Aorta (tissue), 5 donors: ENCODE measurements at places on chromosomes 4 and X.

GRCh38 chr4:85393201-85393600 lies 81.7 kb upstream of the ARHGAP24 start:
- DNase-seq = no peak

DNA sequence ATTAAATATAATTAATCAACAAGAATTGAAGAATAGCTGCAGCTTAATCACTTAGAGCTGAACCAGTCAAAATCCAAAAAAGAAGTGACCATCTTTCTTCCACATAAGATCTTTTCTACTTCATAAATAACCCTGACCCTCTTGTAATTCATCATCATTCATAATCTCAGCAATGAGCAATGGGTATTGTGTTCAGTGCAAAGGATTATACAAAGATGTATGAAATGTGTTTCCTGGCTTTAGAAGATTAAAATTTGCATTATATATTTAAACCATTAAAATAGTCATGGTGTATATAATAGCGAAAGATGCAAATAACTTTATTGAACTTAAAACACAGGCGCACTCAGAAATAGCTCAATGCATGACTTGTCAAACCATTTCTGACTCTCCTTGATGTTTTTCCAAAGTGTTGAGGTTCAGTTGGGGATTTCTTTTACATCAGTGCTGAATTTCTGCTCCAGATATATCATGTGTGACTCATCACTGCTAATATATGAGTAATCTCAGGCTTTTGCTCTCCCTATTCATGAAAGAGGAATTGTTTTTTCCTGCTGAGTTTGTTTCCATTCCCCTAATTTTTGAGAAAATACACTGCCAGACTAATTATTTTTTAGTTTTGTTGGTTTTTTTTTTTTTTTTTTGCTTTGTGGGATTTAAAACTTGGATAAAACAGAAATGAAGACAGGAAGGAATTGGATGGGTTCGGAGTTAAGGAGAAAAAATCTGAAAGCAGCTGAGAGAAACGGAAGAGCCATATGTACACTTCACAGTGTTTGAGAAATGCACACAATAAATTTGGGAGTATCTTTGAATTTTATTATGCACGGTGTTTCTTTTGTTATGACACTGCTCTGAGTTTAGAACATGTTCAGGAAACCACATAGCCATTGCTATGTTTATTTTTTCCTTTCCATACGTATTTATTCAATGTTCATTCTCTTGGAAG lies 290.1 kb upstream of the PCDH7 start:
- DNase-seq = no peak

DNA sequence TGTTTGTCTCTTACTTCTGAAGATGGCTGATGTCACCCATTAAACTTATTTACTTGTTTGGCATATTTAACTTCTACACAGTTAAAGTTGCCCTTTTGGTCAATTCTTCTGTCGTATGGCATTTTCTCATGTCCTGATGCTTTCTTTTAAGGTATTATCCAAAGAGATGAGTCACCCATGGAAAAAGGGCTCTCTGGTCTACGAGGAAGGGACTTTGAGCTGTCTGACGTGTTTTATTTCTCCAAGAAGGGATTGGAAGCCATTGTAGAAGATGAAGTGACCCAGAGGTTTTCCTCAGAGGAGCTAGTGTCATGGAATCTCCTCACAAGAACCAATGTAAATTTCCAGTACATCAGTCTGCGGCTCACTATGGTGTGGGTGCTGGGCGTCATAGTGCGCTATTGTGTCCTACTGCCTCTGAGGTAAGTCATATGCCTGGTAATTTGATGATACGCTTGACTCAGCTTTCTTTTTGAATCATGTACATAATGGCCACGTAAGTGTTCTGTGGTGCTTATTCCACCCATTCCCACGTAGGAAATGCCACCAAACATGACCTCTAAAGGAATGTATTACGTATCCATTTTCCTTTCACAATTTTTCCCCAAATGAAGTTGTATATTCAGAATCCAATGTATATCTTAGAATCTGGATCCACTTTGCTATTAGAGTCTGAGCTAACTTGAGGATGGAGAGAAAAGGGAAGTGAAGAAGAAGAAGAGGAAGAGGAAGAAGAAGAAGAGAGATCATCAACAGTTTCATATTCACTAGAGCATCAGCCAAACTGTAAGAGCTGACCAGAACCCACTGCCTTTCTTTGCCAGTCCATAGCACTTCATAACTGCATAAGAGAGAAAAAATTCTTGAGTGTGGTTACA lies 45.7 kb downstream of the GPAT3 start:
- no peak for DNase-seq

DNA sequence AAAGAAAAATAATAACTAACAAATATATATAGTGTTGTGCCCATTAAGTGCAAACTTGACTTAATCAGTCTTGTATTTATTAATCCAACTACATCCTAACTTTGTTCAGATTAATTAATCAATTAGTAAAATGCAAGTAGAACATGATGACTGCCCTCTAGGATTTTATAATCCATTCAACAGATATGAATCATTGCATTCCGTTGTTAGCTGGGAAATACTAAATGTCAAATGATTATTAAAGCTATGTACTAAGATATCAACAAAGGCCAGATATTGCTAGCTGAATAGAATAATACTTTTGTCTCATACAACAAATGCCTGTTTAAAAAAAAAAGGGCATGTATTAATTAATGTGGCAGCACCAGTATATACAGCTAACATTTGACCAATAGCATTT lies 1366.3 kb downstream of the STIM2 start:
- DNase-seq = no peak

DNA sequence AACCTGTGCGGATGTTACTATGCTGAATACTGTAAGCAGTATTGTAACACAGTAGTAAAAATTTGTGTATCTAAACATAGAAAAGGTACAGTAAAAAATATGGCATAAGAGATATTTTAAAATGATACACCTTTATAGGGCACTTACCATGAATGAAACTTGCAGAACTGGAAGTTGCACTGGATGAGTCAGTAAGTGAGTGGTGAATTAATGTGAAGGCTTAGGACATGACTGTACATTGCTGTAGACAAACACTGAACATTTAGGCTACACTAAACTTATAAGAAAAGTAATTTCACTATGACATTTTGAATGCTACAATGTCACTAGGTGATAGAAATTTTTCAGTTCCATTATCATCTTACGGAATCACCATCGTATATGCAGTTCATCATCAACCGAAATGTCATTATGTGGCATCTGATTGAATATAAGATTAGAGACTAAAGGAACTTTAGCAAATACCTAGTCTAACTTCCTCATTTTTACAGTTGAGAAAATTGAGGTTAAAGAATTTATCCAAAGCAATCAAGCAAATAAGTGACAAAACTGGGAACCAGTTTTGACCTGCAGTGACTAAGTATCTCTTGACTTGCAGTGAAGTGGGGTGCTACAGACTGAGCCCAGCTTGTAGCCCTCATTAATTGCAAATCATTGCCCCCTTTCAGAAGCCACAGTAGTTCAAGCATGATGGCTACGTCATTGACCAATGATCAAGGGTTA lies 55.3 kb downstream of the EGF start:
- DNase-seq = no peak

GRCh38 chrX:131614241-131614640 lies 70.4 kb downstream of the OR13H1 start:
- no peak for DNase-seq

DNA sequence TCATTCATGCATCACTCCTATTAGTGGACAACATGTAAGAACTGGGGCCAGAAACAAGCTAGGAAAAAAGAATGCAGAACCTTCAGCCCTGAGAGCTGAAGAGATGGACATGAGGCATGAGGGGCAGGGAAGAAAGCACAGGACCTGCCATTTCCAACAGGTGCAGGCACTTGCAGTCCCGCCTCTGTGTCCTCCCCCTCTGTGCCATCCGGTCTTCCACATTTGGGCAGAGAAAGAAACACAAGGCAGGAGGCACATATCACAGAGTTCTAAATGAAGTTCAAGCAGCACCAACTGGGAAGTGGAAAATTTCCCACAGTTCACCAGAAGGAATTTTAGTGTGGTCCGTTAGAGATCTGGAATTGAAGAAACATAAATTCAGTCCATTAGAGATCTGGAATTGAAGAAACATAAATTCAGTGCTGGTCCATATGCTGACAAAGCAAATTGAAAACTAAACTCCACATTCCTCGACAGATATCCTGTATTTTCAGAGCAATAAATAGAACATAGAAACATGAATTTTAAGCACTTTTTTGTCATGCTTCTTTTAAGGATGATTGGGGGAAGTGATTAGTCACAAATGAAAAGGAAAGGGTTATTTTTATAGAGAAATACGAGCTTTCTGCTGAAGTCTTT lies 57.2 kb upstream of the DAPP1 start:
- DNase-seq = no peak

DNA sequence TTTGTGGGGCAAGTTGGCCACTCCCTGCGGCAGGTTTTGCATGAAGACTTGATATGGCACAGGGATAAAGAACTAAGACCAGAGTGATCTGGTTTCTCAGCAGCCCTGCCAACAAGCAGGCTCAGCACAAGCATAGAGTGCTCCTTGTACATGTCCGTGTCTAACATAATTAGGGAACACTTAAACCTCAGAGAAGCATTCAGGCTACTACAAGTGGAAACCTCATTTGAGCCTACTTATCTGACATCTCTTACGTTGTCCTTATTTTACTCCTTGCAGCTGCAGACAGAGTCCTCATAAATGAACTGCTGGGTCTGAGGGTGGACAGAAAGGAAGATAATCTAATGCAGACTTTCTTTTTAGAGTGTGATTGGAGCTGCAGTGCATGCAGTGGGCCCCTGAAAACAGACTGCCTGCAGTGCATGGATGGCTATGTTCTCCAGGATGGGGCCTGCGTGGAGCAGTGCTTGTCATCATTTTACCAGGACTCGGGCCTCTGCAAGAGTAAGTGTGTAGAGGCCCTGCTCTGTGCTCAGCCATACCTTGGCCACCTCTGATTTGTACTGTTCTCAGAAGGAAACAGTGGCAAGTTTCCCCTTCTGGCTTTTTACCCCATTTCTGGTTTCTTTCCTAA lies 179.1 kb upstream of the ANXA3 start:
- no peak for DNase-seq

- DNase-seq = no peak
These were observed 16.2 kb upstream of the TSPAN5 start for GRCh38 chr4:98674404-98675173.

DNA sequence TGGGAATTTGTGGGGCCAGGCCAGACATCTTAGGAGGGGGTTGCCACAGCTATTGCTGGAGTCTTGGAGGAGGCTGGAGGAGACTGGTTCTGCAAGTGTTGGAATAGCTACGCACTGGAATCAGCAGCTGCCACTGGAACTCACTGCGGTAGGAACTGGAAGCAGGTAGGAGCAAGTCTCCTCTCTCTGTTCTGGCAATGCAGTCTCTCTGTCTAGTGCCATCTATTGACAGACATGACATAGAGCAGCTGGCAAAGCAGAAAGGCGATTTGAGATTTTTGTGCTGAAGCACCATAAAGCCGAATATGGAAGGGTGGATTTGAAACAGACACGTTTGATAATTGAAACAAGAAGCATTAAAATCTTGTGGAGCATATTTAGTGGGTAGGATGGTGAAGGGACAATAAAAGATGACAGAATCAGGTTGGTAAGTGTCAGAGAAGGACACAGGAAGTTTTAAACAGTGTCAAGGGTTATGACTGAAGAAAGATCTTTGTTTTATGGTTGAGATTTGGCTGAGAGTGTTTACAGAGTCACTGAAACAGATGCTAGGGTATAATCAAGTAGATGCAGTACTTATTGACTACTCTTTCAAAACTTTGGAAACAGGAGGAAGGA lies 23.5 kb upstream of the SYNPO2 start:
- DNase-seq = no peak

GRCh38 chrX:18894156-18894555 lies 89.8 kb downstream of the PHKA2 start:
- peak; percentile 33 for DNase-seq

DNA sequence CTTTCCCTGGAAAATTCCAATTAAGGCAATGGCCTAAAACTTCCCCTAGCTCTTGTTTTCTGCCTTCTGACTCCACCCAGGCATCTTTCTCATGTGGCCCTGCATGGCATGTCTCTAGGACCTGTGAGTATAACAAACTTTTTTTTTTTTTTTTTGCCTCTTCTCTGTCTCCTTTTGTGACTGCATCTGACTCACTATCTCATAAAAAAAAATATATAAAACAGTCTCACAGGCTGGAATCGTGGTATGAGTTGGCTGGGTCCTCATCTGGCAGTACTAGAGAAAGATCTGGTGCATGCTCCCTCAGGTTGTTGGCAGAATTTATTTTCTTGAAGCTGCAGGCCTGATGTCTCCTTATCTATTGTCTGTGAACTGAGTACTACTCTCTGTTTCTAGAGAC lies 313.9 kb downstream of the TECRL start:
- no peak for DNase-seq

DNA sequence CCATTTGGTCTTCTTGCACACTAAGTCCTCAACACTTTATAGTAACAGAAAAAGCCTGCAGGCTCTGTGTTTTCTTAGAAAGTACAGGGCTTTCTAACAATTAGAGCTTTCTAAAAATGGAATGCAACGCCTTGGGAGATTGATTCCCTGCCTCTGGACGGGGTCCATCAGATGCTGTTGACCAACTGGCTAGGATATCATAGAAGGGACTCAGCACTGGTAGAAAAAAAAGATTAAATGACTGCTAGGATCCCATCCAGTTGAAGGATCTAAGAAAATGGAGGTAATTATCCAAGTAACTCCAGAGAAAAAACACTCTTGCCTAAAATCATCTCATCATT lies 39.5 kb downstream of the USP46 start:
- DNase-seq = no peak

DNA sequence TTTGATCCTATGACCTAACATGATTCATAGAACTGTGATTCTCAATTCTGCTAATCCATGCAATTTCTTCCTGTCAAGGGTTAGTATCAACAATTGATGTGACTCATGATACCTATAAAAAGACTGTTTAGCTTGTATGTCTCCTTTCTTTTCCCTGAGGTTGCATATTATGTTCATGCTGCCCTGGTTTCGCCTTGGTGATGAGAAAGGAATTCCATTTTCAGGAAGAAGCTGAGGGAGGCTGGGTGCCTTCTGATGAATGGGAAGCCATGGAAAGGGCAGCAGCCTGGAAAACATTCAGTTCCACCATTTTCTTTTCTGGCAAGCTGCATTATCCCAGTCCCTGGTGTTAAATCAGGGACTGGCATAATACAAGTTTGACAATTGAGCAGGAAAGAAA lies 976.5 kb downstream of the RPA4 start:
- DNase-seq = no peak

DNA sequence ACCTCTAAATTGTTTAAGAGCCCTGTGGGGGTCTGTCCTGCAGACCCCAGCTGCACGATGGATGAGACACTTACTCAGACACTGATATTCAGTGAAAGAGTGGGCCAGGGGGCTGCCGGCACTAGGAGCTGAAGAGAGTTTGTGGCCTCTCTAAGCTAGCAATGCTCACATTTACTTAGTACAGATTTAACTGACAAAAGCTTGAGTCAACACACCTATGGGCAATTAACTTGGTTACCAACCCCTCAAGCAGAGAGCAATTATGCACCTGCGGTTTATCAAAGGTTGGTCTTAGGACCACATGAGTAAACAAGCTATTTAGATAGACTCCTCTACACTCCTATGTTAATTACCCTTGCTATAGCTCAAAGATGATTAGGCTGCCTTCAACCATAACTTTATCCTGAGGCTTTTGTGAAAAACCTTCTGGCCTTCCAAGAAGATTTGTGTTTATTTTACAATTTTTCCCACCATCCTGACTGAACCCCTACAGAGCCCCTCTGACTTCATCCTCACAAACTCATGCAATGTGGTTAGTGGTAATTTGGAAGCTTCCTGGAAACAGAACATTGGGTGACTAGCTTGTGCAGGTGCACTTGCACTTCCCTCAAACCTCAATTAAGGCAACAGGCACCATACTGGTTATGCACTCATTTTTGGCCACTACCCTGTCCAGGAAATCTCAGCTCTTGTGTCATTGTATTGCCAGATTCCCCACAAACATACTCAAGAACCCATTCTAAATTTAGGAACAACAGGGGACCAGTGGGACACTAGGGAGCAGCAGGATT lies 234.4 kb upstream of the ITM2A start:
- no peak for DNase-seq
